Left colon (tissue), 2 donors: ENCODE measurements at places on chromosomes 2 and 18.
A peak's percentile ranks its signal among the peaks of the same experiment; 100 is the strongest.

- DNase-seq = no peak
Observed at GRCh38 chr2:78839259-78839658, 186.2 kb upstream of the REG3G start.

DNA sequence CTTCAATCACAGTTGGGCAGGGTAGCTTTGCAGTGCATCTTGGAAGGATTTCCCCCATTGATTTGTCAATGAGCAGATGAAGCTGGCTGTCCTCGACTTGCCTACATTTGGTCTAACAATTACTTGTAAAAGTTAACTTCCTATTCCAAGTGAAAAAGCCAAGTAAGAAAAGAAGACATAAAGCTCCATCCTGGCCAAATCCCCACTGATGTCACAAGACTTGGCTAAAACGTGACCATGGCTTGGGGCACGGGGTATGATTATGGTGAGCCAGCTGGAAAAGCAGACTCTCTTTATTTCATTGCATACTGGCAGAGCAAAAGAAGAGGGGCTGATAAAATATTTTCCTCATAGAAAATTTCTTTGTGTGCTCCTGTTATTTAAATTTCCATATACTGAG, 25.4 kb upstream of the PID1 start:
- no peak for DNase-seq

GRCh38 chr18:48119204-48119603, 188.7 kb upstream of the SMAD2 start:
- no peak for DNase-seq

- no peak for DNase-seq
Observed at GRCh38 chr2:63993871-63994270, 25.4 kb downstream of the VPS54 start.

GRCh38 chr18:70468861-70469547, 180.2 kb downstream of the SOCS6 start:
- DNase-seq = no peak

DNA sequence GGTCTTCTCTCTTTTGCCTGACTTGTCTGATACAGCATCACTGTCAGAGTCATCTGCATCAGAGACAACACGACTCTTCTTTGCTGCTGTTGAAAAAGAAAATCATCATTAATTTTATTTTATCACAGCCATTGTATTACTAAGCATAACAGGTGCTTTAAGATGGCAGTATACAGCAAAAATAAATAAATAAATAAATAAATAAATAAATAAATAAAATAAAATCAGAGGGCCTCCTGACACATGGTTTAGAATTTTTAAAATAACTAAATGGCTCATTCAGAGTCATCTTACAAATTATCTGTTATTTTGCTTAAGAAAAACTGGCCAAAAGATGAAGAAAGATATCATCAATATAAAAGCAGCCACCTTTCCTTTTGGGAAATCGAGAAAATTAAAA, 22.8 kb downstream of the IWS1 start:
- no peak for DNase-seq

DNA sequence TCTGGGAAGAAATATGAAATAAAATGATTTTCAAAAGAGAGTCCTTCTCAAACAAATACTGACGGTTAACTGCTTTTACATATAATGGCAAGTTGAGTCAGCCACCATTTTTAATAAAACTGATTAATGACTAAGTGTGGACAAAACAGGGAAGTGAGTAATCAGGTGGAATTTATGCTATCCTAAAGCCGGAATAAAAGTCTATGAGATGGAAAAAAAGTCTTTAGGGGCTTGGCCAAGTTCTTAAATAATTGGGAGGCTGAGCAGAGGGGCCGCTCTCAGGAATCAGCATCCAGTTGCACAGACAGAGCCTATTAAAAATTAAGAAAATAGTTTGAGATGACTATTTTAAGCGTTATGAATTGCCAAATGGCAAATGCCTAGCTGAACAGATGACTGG, 58.6 kb upstream of the AFF3 start:
- DNase-seq = no peak

DNA sequence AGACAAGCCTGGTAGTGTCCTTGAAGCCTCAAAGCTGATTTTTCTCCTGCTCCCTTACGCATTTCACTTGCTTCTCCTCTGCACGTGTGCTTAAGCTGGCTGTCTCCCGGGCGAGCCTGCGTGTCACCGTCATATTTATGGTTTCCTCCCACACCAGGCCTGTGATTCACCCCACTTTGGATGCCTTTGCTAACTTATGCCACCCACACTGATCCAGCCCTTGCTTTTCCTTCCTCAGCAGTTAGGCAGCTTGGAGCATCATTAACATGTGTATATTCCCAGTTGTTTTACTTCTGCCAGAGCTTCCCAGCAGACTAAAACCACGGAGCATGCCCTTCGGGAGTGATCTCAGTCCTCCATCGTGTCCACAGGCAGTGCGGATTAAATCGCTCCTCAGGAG, 2.2 kb downstream of the ST3GAL5 start:
- DNase-seq = peak; percentile 36

- peak; percentile 6 for DNase-seq
Observed at GRCh38 chr2:149365931-149366583, 35.7 kb downstream of the LYPD6 start.

- no peak for DNase-seq
Observed at GRCh38 chr18:49249521-49249920, 210.9 kb downstream of the DYM start.

DNA sequence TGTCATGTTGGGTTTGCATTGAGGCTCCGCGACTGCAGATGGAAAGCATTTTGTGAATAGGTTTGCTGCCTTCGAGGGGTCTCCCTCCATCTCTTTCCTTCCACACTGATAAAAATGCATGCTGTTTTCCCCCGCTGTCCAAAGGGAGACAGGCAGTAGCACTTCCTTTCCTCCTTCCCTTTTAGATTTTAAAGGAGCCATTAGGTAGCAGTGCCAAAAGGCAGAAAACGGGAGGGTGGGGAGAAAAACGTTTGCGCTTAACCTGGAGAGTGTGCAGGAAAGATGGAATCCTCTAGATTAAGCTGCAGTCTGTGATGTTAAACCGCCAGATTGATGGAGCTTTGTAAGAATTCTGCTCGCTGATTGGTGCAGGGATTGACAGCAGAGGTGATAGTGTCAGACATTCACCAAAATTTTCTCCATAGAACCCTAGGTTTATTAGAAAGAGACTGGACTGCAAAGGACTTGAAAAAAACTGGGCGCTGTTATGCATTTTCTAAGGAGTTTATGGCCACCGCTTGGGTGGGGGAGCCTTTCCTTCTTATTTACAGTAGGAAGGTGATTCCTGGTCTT, 688 bp downstream of the MAPRE2 start:
- DNase-seq = peak; percentile 35

DNA sequence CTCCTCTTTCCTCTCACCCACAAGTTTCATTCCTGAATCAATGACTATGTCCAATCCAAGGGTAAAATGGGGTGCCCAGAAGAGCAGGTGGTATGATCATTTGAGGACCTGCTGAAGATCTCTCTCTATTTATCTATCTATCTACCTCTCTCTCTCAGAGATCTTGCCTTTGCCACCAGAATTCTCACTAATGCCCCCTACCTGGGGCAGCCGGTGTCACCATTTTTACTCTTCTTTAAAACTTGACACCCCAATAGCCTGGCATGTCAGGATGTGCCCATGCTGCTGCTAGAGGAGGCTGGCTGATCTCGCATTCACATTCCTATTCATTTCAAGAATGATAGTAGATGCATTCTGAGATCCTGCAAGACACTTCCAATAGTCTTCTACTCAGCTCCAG, 24.3 kb upstream of the RPIA start:
- no peak for DNase-seq

GRCh38 chr2:47334356-47335136, 68.4 kb upstream of the MSH2 start:
- no peak for DNase-seq

GRCh38 chr2:128791120-128791984, 472.7 kb upstream of the HS6ST1 start:
- no peak for DNase-seq

GRCh38 chr2:205726506-205726905, 44.2 kb downstream of the NRP2 start:
- DNase-seq = no peak

GRCh38 chr2:207073801-207074678, 91.7 kb downstream of the KLF7 start:
- DNase-seq = no peak

GRCh38 chr18:9366126-9366714, 31.6 kb downstream of the TWSG1 start:
- DNase-seq = peak; percentile 20

DNA sequence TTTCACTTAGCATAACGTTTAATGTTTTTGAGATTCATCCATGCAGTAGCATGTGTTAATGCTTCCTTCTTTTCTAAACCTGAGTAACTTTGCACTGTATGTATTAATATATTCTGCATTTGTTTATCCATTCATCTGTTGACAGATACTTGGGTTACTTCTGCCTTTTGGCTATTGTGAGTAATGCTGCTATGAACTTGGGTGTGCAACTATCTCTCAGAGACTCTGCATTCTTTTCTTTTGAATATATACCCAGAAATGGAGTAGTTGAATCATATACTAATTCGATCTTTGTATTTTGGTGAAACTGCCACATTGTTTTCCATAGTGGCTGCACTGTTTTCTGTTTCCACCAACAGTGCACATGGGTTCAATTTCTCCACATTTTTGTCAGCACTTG, 128.3 kb downstream of the SH3BP4 start:
- no peak for DNase-seq

GRCh38 chr2:187879491-187879890, 325.3 kb upstream of the TFPI start:
- no peak for DNase-seq

- DNase-seq = no peak
Observed at GRCh38 chr2:155266583-155266982, 568.1 kb downstream of the KCNJ3 start.

GRCh38 chr2:127901339-127902056, 15.7 kb upstream of the AMMECR1L start:
- peak; percentile 36 for DNase-seq

DNA sequence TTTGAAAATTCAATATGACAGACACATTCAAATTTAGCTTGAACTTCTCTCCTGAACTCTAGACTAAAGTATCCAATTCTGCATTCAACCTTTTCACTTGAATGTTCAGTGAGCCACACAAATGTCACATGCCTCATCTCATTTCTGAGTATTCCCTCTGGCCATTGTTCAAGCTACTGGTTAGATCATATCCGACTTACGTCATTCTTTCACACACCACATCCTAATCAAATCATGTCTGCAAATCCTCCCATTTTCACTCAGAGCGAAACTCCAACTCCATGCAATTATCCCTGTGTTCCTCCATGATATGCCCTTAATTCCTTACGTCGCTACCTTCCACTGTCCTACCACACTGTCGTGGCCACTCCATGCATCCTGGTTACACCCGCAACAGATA, 425.1 kb downstream of the CBLN2 start:
- DNase-seq = no peak

- no peak for DNase-seq
Observed at GRCh38 chr18:58402247-58402646, 226.6 kb downstream of the ALPK2 start.

- DNase-seq = no peak
Observed at GRCh38 chr18:59639821-59640220, 57.4 kb downstream of the CCBE1 start.

- DNase-seq = no peak
Observed at GRCh38 chr2:88575051-88575450, 52.2 kb downstream of the EIF2AK3 start.
